ENCODE measurements at places on chromosomes 1 and 21.

DNA sequence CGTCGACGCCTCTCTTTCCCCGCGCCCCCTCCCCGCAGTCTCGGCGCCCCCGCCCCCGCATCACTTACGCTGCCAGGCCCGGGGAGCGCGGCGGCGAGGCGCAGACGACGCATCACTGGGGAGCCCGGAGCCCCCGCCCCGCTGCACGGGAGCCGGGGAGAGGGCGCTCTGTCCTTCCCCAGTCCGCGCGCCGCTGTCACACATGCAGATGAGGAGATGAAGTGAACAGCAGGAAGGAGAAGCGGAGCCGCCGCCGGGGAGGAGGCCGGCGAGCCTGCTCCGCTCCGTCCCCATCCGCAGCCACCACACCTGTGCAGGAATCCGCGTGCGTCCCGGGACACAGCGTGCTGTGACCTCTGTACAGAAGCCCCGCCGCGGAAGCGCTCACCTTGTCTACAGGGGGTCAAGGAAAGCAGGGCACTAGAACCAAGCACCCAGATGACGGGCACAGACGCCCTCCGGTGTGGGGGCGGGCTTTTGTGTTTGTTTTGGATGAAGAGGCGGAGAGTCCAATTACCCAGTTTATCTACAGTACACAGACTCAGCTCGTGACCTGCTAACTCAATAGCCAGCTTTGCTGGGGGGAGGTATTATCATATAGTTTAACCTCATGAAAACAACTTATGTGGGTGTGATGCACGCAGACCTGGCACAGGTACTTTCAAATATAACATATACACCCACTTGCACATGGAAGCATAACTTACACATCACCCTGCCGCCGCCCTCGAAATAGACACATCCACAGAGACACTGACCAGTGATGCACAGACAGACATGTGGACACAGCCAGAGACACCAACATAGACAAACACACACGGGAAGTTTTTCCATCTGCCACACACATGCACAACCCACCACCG is 12.4 kb downstream of the KLHDC8A start:
- peak; percentile 31 for DNase-seq

- DNase-seq, result peak; percentile 68
These were observed 7.3 kb downstream of the GNG4 start for GRCh38 chr1:235642011-235642942.

GRCh38 chr1:160200786-160201185 is 4.4 kb upstream of the PEA15 start:
- no peak for DNase-seq

- no peak for DNase-seq
These were observed 75.5 kb downstream of the SERINC2 start for GRCh38 chr1:31488528-31488927.

- DNase-seq, result no peak
These were observed 429.6 kb upstream of the LRRC7 start for GRCh38 chr1:69138172-69138571.

GRCh38 chr1:96538883-96539282 is 182.7 kb upstream of the PTBP2 start:
- DNase-seq, result no peak

DNA sequence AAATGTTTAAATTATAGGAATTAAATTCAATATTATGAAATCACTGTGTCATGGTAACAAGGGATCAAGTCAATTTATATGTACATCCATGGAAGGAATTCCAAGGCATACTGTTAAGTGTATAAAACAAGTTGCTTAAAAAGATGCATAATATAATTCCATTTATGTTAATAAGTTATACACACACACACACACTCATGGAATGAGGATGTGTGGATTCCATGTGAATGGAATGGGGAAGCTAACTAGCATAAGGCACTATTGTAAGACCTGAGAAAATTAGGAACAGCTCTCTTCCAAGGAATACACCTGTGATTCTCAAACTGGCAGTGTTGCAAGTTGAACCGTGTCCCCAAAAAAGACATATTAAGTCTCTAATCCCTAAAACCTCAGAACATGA is 17.6 kb upstream of the TRAF3IP3 start:
- DNase-seq, result no peak

GRCh38 chr1:206578068-206578977 is 33.9 kb downstream of the EIF2D start:
- no peak for DNase-seq

DNA sequence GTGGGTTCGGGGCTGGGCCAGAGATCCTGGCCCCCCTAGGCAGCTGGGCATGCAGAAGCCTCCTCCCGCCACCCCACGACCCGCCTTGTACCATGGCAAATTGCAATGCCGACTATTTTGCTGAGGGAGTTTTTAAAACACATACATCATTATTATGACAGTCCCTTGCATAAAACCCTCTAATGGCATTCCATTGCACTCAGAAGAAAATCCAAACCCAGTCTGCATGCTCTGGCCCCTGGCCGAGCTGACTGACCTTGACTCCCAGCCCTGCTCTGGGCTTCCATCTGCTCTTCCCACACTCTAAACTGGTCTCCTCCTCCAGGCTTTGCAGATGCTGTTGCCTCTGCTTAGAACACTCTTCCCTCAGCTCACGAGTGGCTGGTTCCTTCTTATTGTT is 28.0 kb downstream of the PADI2 start:
- DNase-seq, result no peak

- no peak for DNase-seq
These were observed 1.8 kb upstream of the SLC19A2 start for GRCh38 chr1:169487561-169487960.

- no peak for DNase-seq
These were observed 138.9 kb downstream of the FOXD2 start for GRCh38 chr1:47576758-47577115.

DNA sequence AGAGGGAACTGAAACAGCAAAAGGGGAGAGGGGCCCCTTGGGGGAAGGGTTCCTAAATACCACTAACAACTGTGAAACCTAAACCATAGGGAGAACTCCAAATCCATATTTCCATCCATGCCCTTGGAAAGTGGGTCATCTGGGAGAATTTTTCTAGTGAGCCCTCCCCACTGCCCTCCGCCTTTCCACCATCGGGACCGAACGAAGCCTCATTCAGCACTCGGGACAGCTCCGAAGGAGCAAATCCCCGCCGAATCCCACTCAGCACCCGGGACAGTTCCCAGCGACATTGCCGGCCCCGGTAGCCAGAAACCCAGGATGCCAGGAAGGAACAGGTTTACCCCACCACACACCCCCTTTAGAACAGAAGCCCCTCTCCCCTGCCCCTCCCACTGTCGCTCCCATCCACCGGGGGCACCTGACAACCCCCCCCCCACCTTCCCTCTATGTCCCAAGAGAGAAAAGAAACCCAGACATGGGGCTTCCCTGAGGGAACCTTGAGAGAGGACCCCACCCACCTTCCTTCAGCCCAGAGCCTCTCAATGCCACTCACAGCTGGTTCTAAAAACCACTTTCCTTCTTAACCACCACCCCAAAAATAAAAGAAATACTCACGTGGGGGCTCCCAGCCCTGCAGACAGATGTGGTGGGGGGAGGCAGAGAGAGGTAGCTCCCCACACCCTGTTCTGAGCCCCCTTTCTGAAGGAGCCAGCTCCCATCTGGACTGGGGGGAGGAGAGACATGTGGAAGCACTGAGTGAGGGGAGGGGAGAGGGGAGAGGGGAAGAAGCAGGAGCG is 4.5 kb downstream of the DLGAP3 start:
- DNase-seq, result peak; percentile 39

- DNase-seq, result no peak
These were observed 46.1 kb upstream of the ARHGAP29 start for GRCh38 chr1:94283462-94283861.

DNA sequence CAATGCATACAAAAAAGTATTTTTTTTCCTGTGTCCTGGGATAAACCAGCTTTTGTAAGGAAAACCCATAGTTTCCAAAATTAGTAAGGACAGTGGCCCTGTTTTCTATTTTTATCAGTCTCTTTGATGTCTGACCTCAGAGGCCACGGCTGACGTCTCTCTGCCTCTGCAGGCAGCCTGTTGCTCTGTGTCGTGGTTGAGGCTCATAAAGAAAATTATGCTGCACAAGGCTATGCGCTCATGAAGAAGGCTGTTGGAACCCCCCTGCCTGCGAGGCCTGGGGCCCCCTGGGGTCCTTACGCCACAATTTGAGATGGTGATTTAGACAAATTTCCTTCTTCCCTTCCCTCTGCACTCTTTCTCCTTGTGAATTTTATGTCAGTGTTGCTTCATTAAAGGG is 48.9 kb downstream of the AGPAT3 start:
- no peak for DNase-seq

DNA sequence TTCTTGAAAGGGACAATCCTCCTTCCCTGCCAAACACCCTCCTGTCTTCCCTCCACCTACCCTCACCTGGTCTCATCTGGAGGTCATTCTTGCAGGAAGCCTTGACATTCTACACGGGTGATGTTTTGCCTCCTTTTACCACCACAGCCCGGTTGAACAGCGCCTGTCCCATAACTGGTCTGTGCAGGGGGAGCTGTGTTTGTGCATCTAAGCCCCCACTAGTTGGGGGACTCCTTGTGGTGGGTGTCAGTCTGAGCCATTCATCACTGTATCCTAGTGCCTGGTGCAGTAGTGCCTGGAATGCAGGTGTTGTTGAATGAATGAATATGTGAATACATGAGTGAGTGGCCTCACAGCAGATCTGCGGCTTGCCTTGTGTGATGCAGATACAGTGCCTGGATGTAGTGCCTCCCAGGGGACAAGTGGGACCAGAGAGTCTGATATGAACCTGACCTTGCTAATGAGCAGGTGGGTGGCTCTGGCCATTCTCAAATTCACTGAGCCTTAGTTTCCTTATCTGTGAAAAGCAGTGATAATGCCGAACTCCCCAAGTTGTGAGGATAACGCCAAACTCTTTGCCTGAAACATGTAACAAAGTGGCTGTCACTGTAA is 79.8 kb downstream of the OMA1 start:
- no peak for DNase-seq

DNA sequence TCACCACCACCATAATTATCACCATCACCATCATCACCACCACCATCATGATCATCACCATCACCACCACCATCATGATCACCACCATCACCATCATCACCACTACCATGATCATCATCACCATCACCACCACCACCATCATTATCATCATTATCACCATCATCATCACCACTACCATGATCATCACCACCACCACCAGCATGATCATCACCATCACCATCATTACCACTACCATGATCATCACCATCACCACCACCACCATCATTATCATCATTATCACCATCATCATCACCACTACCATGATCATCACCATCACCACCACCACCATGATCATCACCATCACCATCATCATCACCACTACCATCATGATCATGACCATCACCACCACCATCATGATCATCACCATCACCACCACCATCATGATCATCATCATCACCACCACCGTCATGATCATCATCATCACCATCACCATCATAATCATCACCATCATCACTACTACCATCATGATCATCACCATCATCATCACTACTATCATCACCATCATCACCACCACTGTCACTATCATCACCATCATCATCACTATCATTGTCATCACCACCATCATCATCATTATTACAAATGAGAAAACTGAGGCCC is 60.2 kb downstream of the TRABD2B start:
- DNase-seq, result no peak

DNA sequence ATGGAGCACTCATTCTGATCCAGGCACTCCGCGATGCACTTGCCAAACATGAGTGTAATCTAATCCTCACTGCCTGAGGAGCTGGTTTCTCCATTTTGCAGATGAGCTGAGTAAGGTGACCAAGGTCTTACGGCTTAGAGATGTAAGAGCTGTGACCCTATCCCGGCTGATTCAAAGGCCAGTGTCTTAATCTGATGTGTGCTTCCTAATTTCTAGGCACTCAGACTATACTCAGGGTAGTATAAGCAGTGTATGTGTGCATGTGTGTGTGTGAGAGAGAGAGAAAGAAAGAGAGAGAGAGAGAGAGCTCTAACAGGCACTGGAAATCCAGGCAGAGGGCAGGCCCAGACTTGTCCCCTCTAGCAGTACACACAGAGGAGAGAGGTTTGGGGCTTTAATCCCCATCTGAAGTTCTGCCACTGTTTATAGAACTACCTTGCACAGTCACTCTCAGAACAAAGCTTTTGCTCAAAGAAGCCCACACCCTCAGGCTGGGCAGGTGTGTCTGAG is 188.2 kb downstream of the ZBTB18 start:
- no peak for DNase-seq

GRCh38 chr1:161298116-161298515 is 11.7 kb downstream of the MPZ start:
- no peak for DNase-seq

- DNase-seq, result no peak
These were observed 6.1 kb upstream of the NPHP4 start for GRCh38 chr1:5998051-5998905.

- DNase-seq, result no peak
These were observed 81.5 kb downstream of the ADARB1 start for GRCh38 chr21:45155910-45156309.

DNA sequence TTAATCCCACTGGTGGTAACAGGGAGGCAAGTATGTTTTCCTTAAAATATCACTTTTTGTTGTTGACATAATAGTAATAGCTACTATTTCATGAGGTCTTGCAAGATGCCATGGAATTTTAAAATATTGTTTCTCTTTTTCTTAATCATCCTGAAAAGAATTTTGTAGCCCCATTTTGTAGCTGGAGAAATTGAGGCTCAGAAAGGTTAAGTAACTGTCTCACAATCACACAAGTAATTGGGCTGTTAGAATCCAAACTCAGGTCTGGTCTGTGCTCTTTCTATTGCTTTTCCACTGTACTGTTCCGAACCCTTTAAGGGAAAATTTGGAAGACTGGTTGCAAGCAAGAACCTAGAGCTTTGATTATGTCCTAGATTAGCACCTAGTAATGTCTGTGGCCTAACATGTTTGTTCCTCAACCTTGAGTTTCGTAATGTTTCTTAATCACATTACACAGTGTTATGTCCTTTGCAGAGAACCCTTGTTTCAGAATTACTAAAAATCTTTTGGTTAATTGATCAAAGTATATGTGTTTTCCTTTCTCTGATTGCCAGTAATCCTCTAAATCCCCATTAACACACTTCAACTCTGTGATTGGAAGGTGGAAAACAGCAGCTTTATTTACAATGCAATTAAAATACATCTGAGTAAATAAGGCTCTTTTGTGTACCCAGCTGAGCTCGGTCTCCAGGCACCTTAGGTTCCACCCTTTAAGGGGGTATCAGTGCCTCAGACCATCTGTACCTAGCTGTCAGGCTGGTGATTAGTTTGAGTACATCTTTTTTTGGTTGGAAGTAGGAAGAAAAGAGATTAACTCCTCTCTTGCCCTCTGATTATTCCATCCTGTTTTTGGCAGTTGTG is 10.4 kb downstream of the LRRC42 start:
- DNase-seq, result no peak

GRCh38 chr1:8687039-8687438 is 130.4 kb downstream of the RERE start:
- no peak for DNase-seq

DNA sequence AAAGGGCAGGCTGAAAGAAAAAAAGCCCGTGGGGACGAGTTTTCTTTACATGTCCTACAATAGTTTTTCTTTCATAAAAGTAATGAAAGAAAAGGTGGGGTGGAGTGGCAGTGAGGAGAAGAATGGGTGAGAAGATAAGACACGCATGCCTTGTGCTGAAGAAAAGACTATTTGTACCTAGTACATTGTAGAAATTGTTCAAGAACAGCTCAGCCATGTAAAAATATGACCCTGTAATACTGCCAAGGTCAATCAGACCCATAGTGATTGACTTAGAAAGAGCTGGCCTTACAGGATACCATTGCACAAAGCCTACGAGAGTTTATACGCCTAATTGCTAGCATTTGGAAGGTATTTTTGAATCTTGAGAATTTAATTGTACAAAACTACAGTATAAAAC is 126.0 kb upstream of the NRIP1 start:
- no peak for DNase-seq

- DNase-seq, result no peak
These were observed 49.4 kb downstream of the HSD3B1 start for GRCh38 chr1:119556423-119556822.

- no peak for DNase-seq
These were observed 23.8 kb downstream of the TSEN15 start for GRCh38 chr1:184075055-184076029.
